Chondrocyte (in vitro differentiated cells): ENCODE measurements at places on chromosomes 16 and 17. TPM values are rescaled to one million over a fixed set of nuclear protein-coding genes. Genes with fewer than 3 reads are reported as not detected.

DNA sequence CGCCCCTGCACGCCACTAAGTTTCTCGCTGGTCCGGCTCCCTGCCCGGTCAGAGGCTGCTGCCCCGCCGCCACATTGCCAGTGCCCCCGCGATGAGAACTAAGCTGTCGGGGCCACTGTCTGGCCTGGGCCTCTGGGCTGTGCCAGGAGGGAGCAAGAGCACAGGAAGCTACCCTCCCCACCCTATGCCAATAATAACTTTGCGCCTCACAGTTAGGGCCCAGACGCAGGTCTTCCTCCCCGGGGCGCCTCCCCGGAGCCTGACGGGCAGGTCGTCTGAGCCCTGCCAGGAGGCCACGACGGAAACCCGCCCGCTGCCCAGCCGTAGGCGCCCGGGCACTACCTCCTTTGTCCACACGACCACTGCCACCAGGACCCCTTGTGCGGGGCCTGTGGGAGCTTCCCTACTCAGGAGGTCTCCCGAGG, 1.5 kb downstream of the ZFPM1 start:
- peaks cover 14% of the 10 kb centered on the region for H3K4me1 ChIP-seq
- no peaks in the 10 kb centered on the region for H3K36me3 ChIP-seq
- peak overlapping the region; percentile 70 for H3K4me3 ChIP-seq
- DNase-seq = no peak
- H3K27me3 ChIP-seq = no peaks in the 10 kb centered on the region
- H3K27ac ChIP-seq = peak overlapping the region; percentile 68

DNA sequence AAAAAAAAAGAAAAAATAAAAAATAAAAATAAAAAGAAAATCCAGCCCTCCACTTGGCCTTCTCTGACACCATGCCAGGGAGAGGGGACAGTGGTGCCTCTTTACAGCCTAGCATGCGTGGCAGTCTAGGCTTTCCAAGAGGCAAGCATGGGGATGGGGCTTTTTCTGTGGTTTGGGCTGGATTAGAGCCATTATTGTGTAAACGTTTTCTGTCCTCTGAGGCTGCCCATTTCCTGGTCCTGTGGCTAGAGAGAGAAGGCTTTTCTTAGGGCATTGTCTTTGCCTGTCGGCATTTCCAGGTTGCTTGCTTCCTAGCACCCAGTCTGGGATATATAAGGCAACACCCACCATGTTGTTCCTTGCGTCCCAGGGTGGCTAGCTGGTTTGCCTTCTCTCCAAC, 2.7 kb upstream of the DHRS7B start:
- DNase-seq = no peak
- H3K4me3 ChIP-seq = no peak overlapping the region
- H3K4me1 ChIP-seq = peaks cover 26% of the 10 kb centered on the region
- H3K27me3 ChIP-seq = peaks cover 13% of the 10 kb centered on the region
- H3K27ac ChIP-seq = no peak overlapping the region

GRCh38 chr17:42562388-42563142, 617 bp downstream of the COASY start:
- peaks cover 40% of the 10 kb centered on the region for H3K4me1 ChIP-seq
- DNase-seq = no peak
- H3K36me3 ChIP-seq = peaks cover 2% of the 10 kb centered on the region
- H3K27ac ChIP-seq = peak overlapping the region; percentile 93
- no peaks in the 10 kb centered on the region for H3K27me3 ChIP-seq
- H3K4me3 ChIP-seq = peak overlapping the region; percentile 90

GRCh38 chr17:62754631-62755030, 53.5 kb downstream of the MARCHF10 start:
- no peak for DNase-seq
- H3K4me3 ChIP-seq = no peak overlapping the region
- H3K27ac ChIP-seq = no peak overlapping the region
- peaks cover 1% of the 10 kb centered on the region for H3K27me3 ChIP-seq
- no peaks in the 10 kb centered on the region for H3K36me3 ChIP-seq

GRCh38 chr16:47574091-47575054, 113.2 kb downstream of the PHKB start:
- H3K27me3 ChIP-seq = no peaks in the 10 kb centered on the region
- peaks cover 14% of the 10 kb centered on the region for H3K4me1 ChIP-seq
- no peak overlapping the region for H3K4me3 ChIP-seq
- no peak for DNase-seq
- H3K27ac ChIP-seq = peak overlapping the region; percentile 60
- H3K36me3 ChIP-seq = peaks cover 2% of the 10 kb centered on the region

GRCh38 chr17:66073384-66073783, 118.5 kb downstream of the CEP112 start:
- H3K4me3 ChIP-seq = no peak overlapping the region
- no peak overlapping the region for H3K27ac ChIP-seq
- no peaks in the 10 kb centered on the region for H3K27me3 ChIP-seq
- DNase-seq = no peak
- peaks cover 5% of the 10 kb centered on the region for H3K4me1 ChIP-seq

GRCh38 chr16:84362471-84362941, 5.8 kb upstream of the ATP2C2 start:
- no peak overlapping the region for H3K4me3 ChIP-seq
- H3K36me3 ChIP-seq = no peaks in the 10 kb centered on the region
- no peak for DNase-seq
- H3K27me3 ChIP-seq = peaks cover 48% of the 10 kb centered on the region
- H3K4me1 ChIP-seq = no peaks in the 10 kb centered on the region

GRCh38 chr16:88988980-88989811, 12.2 kb upstream of the CBFA2T3 start:
- DNase-seq = no peak
- peaks cover 17% of the 10 kb centered on the region for H3K27me3 ChIP-seq
- no peak overlapping the region for H3K4me3 ChIP-seq
- no peaks in the 10 kb centered on the region for H3K4me1 ChIP-seq

- no peak for DNase-seq
- H3K36me3 ChIP-seq = peaks cover 9% of the 10 kb centered on the region
- peaks cover 10% of the 10 kb centered on the region for H3K4me1 ChIP-seq
- no peak overlapping the region for H3K27ac ChIP-seq
- no peak overlapping the region for H3K4me3 ChIP-seq
Measured at GRCh38 chr17:29401258-29401657, 11.1 kb downstream of the TAOK1 start.

- H3K36me3 ChIP-seq = peaks cover 38% of the 10 kb centered on the region
- peaks cover 12% of the 10 kb centered on the region for H3K4me1 ChIP-seq
- no peaks in the 10 kb centered on the region for H3K27me3 ChIP-seq
- DNase-seq = no peak
- no peak overlapping the region for H3K27ac ChIP-seq
Measured at GRCh38 chr17:41891135-41892020, 26.2 kb upstream of the KLHL11 start.

DNA sequence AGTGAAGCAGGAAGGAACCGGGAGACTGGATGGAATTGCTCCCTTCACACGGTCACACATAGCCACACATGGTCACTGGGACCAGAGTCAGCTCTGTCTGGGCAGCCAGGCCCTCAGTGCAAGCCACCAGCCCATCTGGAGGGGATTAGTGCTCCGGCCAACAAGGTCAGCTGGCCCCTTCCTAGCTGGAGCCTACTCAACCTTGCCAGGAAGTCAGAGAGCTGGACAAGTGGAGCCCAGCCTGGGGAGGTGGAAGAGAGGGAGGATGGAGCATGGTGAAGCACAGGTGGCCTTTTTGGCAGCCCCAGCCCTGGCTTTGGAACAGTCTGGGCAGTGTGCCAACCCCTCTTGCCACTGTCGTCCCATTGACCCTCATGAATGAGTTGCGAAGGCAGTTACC, 3.7 kb upstream of the CACNA1G start:
- H3K4me1 ChIP-seq = peaks cover 9% of the 10 kb centered on the region
- H3K27ac ChIP-seq = no peak overlapping the region
- DNase-seq = no peak
- peaks cover 16% of the 10 kb centered on the region for H3K27me3 ChIP-seq
- no peak overlapping the region for H3K4me3 ChIP-seq
- H3K36me3 ChIP-seq = peaks cover 9% of the 10 kb centered on the region

DNA sequence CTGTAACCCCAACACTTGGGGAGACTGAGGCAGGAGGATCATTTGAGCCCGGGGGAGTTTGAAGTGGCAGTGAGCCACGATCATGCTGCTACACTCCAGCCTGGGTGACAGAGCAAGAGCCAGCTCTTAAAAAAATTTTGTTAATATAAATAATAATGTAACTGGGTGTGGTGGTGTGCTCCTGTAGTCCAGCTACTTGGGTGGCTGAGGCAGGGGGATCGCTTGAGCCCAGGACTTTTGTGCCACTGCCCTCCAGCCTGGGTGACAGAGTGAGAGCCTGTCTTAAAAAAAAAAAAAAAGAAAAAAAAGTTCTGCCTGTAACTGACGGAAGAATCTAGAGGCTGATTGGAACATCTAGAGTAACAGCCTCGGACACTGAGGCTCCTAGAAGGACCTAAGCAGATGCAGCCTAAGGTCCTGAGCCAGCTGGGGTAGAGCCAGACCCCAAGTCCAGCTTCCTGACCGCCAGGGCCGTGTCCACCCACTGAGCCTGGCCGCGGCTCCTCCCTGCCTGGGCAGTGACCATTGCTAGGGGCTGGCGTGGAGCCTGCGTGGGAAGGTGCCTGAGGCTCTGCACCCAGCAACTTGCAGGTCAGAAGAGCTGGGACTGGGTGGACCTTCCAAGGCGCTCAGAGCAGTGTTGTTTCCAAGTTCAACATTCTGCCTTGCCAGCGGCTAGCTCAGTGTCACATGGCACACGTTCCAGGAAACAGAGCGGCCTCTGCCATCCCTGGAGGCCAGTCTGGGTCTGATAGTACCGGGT, 209.4 kb upstream of the CIBAR2 start:
- peak overlapping the region; percentile 35 for H3K4me3 ChIP-seq
- H3K27ac ChIP-seq = peak overlapping the region; percentile 89
- peaks cover 35% of the 10 kb centered on the region for H3K4me1 ChIP-seq
- no peak for DNase-seq
- peaks cover 1% of the 10 kb centered on the region for H3K36me3 ChIP-seq

GRCh38 chr17:45942284-45942683, 47.9 kb downstream of the MAPT start:
- no peaks in the 10 kb centered on the region for H3K36me3 ChIP-seq
- H3K27ac ChIP-seq = no peak overlapping the region
- H3K4me3 ChIP-seq = no peak overlapping the region
- peaks cover 5% of the 10 kb centered on the region for H3K4me1 ChIP-seq
- H3K27me3 ChIP-seq = peaks cover 34% of the 10 kb centered on the region
- no peak for DNase-seq

- H3K36me3 ChIP-seq = no peaks in the 10 kb centered on the region
- no peak overlapping the region for H3K4me3 ChIP-seq
- DNase-seq = no peak
- no peaks in the 10 kb centered on the region for H3K27me3 ChIP-seq
- H3K27ac ChIP-seq = peak overlapping the region; percentile 79
Measured at GRCh38 chr17:1590029-1590746, 27.6 kb upstream of the PITPNA start.

DNA sequence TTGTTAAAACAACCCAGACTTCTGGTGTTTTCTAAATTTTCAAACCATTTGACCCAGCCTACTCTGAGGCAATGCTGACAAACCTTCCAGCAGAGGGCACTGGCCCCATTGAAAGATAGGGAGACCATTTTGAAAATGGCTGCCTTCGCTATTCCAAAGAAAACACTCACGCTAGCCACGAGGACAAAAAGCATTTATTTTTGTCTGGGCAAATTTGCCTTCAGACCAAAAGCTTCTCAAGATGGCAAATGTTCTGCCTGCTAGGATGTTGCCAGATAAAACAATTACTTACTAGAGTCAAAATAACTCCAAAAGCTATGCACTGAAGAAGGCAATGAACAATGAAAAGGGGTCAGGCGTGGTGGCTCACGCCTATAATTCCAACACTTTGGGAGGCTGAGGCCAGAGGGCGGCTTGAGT, 296.7 kb upstream of the IRX5 start:
- H3K4me1 ChIP-seq = no peaks in the 10 kb centered on the region
- peaks cover 16% of the 10 kb centered on the region for H3K27me3 ChIP-seq
- H3K27ac ChIP-seq = no peak overlapping the region
- H3K36me3 ChIP-seq = no peaks in the 10 kb centered on the region
- no peak overlapping the region for H3K4me3 ChIP-seq
- DNase-seq = no peak

DNA sequence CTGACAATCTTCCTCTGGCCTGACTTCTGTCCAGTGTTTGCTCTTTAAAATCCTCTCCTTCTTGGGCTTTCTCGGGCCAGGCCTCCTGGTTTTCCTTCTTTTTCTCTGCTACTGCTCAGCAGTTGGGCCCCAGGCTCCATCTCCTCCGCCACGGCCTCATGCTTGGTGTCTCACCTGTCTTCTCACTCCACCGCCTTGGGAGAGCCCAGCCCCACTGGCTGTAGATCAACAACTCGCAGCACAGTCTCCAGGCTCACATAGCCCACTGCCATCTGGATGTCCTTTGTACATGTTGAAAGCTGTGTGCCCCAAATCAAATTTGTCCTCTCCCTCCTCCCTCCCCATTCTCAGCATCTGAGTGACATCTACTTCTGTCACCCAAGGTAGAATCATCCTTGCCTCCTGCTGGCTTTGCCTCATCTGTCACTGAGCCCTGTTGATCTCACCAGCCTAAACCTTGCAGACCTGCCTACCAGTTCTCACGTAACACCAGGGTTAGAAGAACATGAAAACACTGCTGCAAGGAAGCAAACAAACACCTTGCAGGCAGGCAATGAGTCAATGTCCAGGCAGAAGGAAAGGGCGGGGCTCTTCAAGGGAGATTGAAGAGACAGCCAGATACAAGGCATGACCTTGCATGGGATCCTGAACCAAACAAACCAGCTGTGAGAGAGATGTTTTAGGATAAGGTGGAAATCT, 103.2 kb upstream of the SMURF2 start:
- DNase-seq = no peak
- H3K27me3 ChIP-seq = no peaks in the 10 kb centered on the region
- H3K27ac ChIP-seq = no peak overlapping the region
- H3K36me3 ChIP-seq = peaks cover 18% of the 10 kb centered on the region

- H3K4me1 ChIP-seq = peaks cover 40% of the 10 kb centered on the region
- no peaks in the 10 kb centered on the region for H3K36me3 ChIP-seq
- no peak overlapping the region for H3K27ac ChIP-seq
- H3K27me3 ChIP-seq = no peaks in the 10 kb centered on the region
- DNase-seq = no peak
- H3K4me3 ChIP-seq = no peak overlapping the region
Measured at GRCh38 chr17:14295676-14296075, 5.2 kb upstream of the HS3ST3B1 start.

GRCh38 chr17:73888862-73889261, 244.6 kb upstream of the SDK2 start:
- peaks cover 34% of the 10 kb centered on the region for H3K27me3 ChIP-seq
- H3K4me3 ChIP-seq = no peak overlapping the region
- no peak overlapping the region for H3K27ac ChIP-seq
- no peaks in the 10 kb centered on the region for H3K4me1 ChIP-seq
- DNase-seq = no peak
- no peaks in the 10 kb centered on the region for H3K36me3 ChIP-seq

The LITAFD gene
- total RNA-seq = not detected in 3 replicates

The XYLT1 gene
- 17.6 to 20.4 TPM (median 18.7 TPM) in 3 replicates for total RNA-seq

The OTOP3 gene
- total RNA-seq = not detected in 3 replicates

The HES7 gene
- total RNA-seq = 0.51 to 1.5 TPM (median 0.70 TPM) in 3 replicates

The PRSS33 gene
- total RNA-seq = not detected in 3 replicates

The ALDOC gene
- total RNA-seq = 3.9 to 9.5 TPM (median 8.0 TPM) in 3 replicates

The IRX3 gene
- 0.47 to 0.85 TPM (median 0.56 TPM) in 3 replicates for total RNA-seq

The OR1E1 gene
- total RNA-seq = not detected in 3 replicates

The ARL5C gene
- 0.25 TPM in 1 of 3 replicates, not detected in the others for total RNA-seq

The DUSP14 gene
- 33.6 to 37.3 TPM (median 34.7 TPM) in 3 replicates for total RNA-seq

The SHBG gene
- total RNA-seq = 0.67 to 1.2 TPM (median 0.92 TPM) in 3 replicates

The ZNF500 gene
- 13.1 to 16.2 TPM (median 14.7 TPM) in 3 replicates for total RNA-seq

The ZNF750 gene
- not detected in 3 replicates for total RNA-seq

The CBX2 gene
- total RNA-seq = 4.1 to 11.8 TPM (median 4.9 TPM) in 3 replicates

The NPB gene
- total RNA-seq = 0.48 to 1.3 TPM (median 1.3 TPM) in 3 replicates

The TMEM114 gene
- not detected in 3 replicates for total RNA-seq

The ADAM11 gene
- 0.44 to 0.49 TPM (median 0.47 TPM) in 3 replicates for total RNA-seq

The FOXL1 gene
- 7.7 to 10.1 TPM (median 8.1 TPM) in 3 replicates for total RNA-seq

The SUPT6H gene
- total RNA-seq = 63.5 to 81.5 TPM (median 63.9 TPM) in 3 replicates
